ENCODE measurements at places on chromosomes 12 and 14. TPM values are rescaled to one million over a fixed set of nuclear protein-coding genes. Genes with fewer than 3 reads are reported as not detected.

The LARP4 gene
- 76.3 TPM for total RNA-seq

The DAO gene
- total RNA-seq = not detected

The CCDC177 gene
- not detected for total RNA-seq

The B3GNT4 gene
- 7.1 TPM for total RNA-seq

DNA sequence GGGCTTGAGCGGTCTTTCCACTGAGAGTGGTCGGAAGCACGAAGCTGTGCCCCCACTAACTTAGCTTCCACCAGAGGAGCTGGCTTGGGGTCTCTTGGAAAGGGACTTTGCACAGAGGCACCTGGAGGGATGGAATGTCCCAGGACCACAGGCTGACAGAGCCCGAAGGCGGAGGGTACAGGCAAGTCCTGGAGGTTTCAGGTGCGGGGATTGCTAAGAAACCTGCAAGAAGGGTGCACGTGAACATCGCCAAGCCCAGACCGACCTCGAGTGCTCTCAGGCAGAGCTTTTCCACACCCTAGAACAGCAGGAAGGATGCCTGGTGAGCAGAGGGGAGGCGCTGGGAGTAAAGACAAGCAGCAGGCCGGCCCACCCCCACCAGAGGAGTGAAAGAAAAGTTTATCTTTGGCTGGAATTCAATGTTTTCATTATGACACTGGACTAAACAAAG lies 61.6 kb downstream of the SERPINA3 start:
- DNase-seq = no peak

GRCh38 chr12:92432724-92433441 lies 269.9 kb upstream of the PLEKHG7 start:
- no peak for DNase-seq

DNA sequence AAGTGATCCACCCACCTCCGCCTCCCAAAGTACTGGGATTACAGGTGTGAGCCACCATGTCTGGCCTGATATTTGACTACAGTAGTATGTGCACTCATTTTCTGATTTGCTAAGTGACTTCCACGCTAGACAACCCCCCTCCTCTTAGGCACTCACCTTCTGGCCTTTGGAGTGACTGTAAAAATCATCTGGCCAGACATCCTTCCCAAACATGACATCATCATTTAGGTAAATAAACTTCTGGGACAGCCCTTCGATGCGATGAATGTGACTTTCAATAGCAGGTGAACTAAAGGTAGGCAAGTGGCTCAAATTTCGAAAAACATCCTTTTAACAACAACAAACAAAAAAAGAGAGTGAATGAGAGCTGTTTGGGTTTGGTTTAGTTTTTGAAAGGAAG lies 30.6 kb upstream of the SYCP3 start:
- no peak for DNase-seq

GRCh38 chr14:65373671-65374039 lies 38.9 kb upstream of the FUT8 start:
- DNase-seq = no peak
